GM23248 (cell line): ENCODE measurements at places on chromosomes 4 and X.

- DNase-seq, result no peak
Measured at GRCh38 chr4:142155347-142155746, 519.0 kb downstream of the IL15 start.

- DNase-seq, result no peak
Measured at GRCh38 chr4:71405791-71406190, 67.0 kb downstream of the SLC4A4 start.

- peak; percentile 25 for DNase-seq
Measured at GRCh38 chrX:53398216-53398615, 24.2 kb downstream of the SMC1A start.

GRCh38 chr4:173697840-173698239 is 167.8 kb upstream of the HAND2 start:
- no peak for DNase-seq

- DNase-seq, result no peak
Measured at GRCh38 chrX:97384685-97385084, 501.0 kb downstream of the RPA4 start.

DNA sequence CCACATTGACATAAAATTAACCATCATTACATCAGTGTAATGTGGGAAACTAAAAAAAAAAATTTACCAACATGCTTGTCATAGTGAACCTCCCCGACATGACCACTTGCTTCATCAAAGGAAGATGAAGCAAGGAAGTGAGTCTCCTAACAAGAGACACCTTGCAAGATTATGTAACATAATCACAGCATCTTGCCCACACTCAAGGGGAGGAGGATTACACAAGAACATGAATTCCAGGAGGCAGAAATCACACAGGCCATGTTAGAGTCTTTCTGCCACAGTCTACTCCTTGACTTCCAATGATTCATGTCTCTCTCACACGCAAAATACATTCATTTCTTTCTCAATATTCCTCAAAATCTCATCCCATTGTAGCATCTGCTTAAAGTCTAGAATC is 93.3 kb downstream of the AKAP4 start:
- peak; percentile 42 for DNase-seq

- DNase-seq, result no peak
Measured at GRCh38 chrX:72349190-72349589, 43.5 kb upstream of the CITED1 start.

DNA sequence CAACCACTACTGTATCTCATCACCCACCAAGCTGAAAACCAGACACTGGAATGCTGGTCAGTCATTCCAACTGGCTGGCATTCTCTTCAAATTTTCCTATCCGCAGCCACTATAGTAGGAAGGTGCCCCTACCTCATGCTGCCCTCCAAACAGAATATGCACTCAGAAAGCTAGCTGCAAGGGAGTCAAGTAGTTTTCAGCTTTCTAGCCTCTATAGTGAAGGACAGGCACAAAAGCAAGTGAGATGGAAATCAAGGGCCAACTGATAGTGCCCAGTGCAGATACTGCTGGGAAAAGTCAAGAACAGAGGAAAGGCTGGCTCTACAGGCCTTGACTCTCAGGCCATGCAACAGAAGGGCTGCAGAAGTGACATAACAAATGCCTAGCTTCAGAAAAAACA is 47.2 kb downstream of the BCOR start:
- DNase-seq, result no peak

DNA sequence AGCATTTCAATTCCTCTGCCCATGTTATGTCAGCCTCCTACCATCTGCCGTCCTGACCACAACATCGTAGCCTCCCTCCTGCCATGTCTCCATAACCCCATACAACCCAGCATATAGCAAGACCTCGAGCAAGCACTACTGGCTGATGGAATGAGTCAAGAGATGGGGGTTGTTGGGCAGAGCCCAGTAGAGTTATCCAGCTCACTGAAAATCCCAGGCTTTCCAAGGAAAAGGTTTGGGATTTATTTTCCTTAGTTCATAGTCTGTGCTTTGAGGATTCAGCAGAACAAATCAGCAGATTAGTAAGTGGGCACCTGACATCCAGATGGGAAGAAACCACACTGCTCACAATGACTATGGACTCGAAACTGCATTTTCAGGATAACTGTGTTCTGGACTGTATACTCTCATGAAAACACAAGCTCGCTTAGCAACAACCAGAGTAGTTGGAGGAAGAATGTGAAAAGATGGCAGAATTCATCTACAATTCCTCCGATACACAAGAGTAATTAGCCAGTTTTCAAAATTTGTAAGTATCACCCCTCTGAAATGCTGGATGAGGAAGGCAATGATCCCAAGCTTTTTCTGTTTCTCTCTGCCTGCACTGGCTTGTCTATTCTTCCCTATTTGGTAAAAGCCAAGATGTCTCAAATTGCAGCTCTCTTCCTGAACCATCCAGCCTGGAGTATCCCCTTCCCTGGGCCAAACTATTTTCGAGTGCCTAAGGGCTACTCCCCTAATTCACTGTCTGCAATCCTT is 186.2 kb upstream of the TBL1X start:
- peak; percentile 26 for DNase-seq

DNA sequence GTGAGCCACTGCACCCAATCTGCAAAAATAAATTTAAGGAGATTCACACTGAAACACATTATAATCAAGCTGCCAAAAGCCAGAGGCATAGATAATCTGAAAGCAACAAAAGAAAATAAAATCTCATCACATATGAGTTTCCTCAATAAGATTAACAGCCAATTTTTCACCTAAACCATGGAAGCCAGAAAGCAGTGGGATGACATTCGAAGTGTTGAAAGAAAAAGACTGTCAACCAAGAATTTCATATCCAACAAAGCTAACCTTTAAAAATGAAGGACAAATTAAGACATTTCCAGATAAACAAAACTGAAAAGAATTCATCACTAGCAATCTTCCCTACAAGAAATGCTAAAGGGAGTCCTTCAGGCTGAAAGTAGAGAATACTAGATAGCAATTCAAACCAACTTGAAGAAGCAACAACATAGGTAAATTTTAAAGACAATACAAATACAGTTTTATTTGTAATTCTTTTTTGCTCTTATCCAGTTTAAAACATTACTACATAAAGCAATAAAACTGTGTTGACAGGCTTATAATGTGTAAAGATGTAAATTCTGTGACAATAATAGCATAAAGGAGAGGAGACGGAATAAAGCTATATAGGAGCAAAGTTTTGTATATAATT is 23.1 kb upstream of the KLHL8 start:
- peak; percentile 24 for DNase-seq

- no peak for DNase-seq
Measured at GRCh38 chrX:153379508-153379907, 21.6 kb downstream of the PNMA6E start.

- DNase-seq, result no peak
Measured at GRCh38 chr4:73631565-73632226, 11.5 kb upstream of the RASSF6 start.

GRCh38 chr4:113636438-113636818 is 125.1 kb downstream of the CAMK2D start:
- DNase-seq, result no peak

GRCh38 chrX:24858004-24858746 is 157.6 kb downstream of the ARX start:
- peak; percentile 1 for DNase-seq

GRCh38 chr4:32042486-32043247 is 1322.5 kb downstream of the PCDH7 start:
- no peak for DNase-seq

- DNase-seq, result no peak
Measured at GRCh38 chr4:164935363-164935762, 42.1 kb downstream of the TRIM61 start.

DNA sequence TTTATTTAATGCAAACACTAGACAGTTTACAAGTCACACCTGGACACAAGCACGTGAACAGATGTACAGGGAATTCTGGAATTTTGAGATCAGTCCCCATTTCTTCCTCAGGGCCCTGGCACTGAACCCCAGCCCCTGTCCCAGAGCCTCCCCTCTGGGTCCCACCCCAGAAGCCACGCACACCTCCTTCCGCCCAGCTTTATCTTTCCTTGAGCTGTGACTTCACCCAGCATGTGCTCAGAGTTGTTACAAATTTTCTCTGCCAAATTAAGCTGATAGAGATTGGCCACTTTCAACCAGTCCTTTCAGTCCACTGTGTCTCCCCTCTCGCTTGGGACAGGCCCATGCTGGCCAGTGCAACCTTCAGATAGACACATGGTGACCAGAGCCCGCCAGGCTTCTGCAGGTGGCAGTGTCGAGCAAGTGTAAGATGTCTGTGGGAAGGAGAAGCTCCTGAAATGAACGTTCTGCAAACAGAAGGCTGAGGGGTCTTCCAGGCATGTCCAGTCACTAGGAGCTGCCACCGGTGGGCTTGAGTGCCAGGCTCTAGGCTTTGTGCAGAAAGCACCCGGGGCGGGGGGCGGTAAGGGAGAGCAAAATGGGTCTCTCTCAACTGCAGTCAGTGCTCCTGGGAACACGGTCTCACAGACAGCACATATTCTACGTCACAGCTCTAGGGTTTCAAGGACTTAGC is 73.3 kb downstream of the MTMR1 start:
- DNase-seq, result no peak

GRCh38 chr4:159216834-159217233 is 114.0 kb downstream of the RAPGEF2 start:
- DNase-seq, result no peak

- peak; percentile 92 for DNase-seq
Measured at GRCh38 chr4:154004507-154005170, 215.8 kb upstream of the SFRP2 start.

DNA sequence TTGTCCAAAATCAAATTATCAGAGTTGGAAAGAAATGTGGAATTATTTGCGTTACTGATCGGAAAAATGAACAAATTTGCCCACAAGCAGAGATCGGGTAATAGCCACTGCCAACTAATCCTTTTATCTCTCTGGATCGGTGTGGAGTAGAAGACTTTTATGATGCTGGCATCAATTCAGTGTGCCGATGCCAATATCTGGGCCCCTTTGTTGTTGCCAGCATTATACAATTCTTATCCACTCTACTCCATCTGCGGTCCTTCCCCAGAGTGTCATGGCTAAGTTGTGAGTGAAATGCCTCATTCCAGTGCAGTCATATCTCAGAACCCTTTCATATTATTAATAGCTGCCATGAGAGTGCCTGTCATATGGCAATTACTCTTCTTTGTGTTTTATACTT is 660.2 kb downstream of the ADGRL3 start:
- DNase-seq, result no peak

DNA sequence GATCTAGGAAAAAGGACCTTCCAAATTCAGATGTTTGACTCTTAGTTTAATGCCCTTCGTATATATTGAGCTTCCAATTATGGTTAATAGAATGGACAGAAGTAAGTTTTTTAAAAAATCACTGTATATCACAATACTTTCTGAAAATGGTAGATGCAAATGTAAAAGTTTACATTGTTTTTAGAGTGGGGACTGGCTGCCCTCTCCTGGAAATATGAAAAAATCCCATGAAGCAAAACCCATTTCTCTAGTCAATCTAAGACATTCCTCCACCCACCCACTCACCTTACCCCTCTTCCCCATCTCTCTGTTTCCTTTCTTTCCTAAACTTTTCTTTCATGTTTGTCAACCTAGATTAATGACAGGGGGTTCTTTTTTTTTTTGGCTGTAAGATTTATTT is 134.5 kb downstream of the ARHGAP6 start:
- peak; percentile 41 for DNase-seq

DNA sequence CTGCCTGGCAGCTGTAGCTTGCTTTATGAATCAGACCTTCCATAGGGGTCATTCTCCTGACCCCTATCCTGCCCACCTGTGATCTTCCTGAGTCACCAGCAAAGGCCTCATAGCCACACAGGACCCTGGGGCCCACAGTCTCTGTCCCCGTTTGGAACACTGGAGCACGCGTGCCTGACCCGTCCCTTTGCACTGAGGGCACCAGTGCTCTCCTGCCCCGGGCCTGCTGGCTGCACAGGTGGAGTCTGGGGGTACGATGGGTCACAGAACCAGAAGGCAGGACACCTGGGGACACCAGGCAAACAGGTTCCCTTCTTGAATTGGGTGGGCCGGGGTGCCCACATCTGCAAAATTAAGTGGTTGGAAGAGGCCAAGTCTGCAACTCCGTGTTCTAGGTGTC is 97.2 kb downstream of the CPZ start:
- no peak for DNase-seq

GRCh38 chr4:169119536-169119935 is 109.5 kb upstream of the CBR4 start:
- DNase-seq, result no peak

GRCh38 chrX:102154900-102155805 is 624 bp downstream of the BEX5 start:
- peak; percentile 8 for DNase-seq

GRCh38 chrX:66622209-66622608 is 16.7 kb downstream of the EDA2R start:
- peak; percentile 46 for DNase-seq

GRCh38 chr4:110970642-110971041 is 347.8 kb upstream of the PITX2 start:
- DNase-seq, result peak; percentile 51

GRCh38 chrX:42375086-42375485 is 402.9 kb downstream of the PPP1R2C start:
- no peak for DNase-seq

- peak; percentile 83 for DNase-seq
Measured at GRCh38 chr4:151990201-151990600, 229.4 kb upstream of the GATB start.

DNA sequence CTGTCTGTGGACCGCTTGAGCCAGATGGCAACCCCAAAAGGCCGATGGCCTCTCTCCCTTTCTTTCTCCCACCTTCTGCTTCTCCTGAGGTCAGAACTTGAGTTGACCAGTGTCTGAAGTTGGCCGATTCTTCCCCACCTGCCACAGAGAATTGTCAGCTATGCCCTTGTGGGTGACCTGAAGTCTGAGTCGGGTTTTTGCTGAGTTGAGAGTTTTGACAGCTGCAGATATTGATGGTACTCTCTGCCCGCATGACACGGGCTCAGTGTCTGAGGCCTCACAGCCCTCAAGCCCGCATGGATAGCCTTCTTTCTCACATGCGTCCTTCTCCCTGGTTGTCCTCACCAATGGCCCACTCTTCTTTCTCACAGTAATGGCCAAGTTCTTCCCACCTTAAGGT is 111.0 kb downstream of the EFNB1 start:
- DNase-seq, result no peak

DNA sequence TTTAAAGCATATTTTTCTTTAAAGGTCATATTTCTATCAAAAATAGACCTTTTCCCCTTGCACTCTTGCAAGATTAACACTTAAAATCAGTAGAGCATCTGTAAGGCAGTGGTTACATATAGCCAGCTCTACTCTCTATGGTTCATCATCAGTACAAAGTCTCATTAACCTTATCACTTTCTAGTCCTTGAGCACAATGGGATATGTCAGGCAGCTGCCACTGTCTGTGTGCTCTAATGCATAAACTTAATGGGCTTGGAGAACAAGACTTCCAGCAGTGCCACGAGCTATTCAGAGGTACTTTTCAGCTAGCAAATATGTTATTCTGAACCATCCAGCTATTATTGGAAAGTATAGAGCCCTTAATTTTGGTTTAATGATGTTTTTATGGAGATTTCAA is 393.7 kb downstream of the GASK1B start:
- no peak for DNase-seq

DNA sequence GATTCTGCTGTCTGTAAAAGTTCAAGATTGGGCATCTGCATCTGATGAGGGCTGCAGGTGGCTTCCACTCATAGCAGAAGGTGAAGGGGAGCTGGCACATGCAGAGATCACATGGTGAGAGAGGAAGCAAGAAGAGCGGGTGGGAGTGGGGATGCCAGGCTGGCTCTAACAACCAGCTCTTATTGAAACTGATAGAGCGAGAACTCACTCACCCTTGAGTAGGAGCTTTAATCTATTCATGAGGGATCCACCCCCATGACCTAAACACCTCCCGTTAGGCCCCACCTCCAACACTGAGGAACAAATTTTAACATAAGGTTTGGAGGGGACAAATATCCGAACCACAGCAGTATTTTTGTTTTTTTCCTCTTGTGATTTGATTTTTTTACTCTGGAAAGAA is 45.8 kb downstream of the PHOX2B start:
- DNase-seq, result no peak
